ENCODE measurements at places on chromosomes 2 and 18.

- peak; percentile 74 for DNase-seq
These were observed 16.3 kb downstream of the GPR55 start for GRCh38 chr2:230908595-230909191.

DNA sequence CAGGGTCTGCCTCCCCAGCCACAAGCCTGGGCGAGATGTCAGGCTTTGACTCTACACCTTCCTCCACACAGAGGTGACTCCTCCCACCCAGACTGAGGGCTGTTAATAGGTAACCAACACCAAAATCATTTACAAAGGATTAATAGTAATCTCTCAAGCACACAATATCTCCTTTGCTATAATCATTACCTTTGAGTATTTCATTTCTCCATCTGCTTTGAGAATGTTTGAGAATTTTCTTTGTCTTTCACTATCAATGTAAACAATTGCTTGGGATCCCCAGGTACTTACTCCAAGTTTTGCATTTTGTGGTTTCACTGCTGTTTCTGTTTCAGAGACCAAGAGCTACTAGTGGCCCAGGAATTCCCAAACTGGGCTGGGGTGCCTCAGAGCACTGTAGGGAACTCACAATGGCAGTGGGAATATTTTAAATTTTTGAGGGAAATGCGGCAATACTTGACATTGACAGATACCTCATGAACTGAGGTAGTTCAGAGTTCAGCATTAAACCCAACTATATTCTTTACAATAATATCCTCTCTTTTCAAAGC lies 166.4 kb upstream of the MGAT5 start:
- no peak for DNase-seq

- DNase-seq = peak; percentile 72
These were observed 80.4 kb downstream of the LPIN2 start for GRCh38 chr18:2932247-2933181.

- DNase-seq = peak; percentile 74
These were observed 15.9 kb upstream of the TMEM214 start for GRCh38 chr2:27016801-27017325.

DNA sequence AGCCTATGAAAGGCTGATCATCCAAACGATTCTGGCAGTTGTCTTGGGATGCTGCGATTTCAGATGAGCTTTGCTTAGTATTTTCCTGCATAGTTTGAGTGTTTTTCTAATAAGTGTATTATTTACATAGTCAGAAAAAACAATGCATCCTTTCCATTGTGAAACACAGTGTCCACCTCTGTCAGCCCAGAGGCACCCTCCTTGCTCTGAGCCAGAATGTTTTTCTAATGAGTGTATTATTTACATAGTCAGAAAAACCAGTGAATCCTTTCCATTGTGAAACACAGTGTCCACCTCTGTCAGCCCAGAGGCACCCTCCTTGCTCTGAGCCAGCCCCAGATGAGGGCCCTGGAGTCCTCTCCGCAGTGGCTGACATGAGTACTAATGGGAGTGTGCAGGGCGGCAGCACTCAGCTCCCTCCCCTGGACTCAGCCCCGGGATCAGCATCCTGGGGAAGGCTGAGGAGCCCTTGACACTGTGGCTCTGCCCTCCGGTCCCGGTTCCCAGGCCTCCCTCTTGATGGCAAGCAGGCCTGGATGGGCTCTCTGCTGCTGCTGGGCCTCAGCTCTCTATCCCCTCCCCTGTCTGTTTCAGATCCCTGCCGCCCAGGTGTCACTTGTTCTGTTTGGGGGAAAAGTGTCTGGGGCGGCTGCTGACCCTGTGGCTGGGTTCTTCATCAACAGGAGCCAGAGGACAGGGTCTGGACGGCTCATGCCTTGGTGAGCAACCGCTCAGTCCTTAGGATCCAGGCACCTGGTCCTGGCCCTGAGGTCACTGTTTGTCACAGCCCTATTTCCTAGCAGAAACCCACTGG lies 5.9 kb downstream of the MFSD2B start:
- DNase-seq = peak; percentile 64

- DNase-seq = no peak
These were observed 1459.9 kb upstream of the CELF4 start for GRCh38 chr18:39025531-39025930.

DNA sequence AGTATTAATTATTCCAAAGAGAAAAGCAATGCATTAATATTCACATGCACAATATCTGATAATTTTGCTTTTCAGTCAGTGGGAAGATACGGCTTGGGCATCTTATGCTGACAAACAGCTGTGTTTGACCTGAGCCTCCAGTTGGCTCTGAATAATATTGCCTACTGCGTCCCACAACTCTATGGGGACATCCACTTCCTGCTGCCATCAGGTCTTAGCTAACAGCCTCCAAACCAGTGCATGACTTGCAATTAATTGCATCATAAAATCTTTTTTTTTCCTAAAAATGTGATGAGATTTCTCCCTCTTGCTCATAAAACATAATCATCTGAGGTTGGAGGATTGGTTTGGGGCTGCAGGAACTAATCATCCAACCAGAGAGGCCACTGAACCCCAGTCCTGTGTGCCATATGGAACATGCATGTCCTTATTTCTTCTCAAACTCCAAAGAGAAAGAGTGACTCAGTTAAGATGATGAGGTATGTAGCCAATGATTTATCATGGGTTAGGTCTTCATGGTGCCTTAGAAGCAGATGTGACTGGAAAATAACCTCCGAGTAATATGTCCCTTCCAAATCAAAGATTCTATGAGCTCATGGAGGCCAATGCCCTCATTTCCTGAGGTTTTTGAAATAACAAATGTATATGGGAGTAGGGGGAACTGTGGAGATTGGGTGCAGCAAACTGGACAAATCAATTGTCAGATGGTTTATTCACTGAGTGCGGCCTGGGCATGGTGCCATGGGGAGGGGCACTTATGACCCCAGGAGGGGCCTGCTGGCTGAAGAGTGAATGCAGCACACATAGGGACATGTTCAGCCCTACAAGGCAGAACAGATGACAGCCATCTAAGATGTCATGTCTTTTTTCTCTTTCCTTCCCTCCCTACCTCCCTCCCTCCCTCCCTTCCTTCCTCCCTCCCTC lies 39.4 kb downstream of the EDAR start:
- DNase-seq = no peak

DNA sequence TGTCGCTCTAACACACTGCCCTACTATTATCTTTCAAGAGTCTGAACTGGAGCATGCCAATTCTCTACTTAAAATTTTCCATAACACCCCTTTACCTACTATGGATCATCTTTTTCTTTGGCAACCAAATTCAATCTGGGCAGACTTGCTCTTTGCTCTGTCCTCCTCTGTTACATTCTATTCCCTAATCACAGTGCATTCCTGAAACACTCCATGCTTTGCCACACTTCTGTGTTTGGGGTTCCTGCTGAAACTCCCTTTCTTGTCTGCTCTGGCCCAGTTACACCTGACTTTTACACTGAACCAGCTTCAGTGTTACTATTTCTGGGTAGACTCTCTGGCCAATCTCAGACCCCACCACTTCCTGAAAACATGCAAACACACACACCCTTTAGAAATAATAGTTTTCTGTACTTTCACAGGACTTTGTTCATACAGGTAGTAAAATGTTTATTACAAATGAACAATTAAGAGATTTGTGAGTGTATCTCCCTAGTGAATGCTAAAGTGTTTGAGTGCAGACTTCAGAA lies 119.9 kb upstream of the DCC start:
- DNase-seq = no peak

GRCh38 chr2:72619626-72620025 lies 206.2 kb downstream of the EXOC6B start:
- no peak for DNase-seq

DNA sequence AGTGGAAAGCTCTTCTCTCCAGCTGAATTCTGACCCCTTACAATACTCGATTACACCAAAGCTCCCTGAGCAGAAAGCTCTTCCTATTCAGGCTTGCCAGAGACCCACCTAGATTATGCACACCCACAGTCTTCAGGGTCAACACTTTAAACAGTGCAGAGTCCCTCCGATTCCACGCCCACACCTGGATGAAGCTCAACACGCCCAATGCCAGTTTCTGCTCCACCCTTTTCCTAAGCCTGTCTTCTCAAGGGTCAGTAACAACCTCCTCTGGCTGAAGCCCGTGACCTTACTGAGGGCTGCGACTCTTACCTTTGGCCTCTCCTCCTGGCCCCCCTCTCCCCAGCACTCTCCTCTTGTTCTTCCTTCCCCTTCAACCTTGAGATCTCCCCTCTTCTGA lies 492.0 kb upstream of the SALL3 start:
- DNase-seq = no peak

DNA sequence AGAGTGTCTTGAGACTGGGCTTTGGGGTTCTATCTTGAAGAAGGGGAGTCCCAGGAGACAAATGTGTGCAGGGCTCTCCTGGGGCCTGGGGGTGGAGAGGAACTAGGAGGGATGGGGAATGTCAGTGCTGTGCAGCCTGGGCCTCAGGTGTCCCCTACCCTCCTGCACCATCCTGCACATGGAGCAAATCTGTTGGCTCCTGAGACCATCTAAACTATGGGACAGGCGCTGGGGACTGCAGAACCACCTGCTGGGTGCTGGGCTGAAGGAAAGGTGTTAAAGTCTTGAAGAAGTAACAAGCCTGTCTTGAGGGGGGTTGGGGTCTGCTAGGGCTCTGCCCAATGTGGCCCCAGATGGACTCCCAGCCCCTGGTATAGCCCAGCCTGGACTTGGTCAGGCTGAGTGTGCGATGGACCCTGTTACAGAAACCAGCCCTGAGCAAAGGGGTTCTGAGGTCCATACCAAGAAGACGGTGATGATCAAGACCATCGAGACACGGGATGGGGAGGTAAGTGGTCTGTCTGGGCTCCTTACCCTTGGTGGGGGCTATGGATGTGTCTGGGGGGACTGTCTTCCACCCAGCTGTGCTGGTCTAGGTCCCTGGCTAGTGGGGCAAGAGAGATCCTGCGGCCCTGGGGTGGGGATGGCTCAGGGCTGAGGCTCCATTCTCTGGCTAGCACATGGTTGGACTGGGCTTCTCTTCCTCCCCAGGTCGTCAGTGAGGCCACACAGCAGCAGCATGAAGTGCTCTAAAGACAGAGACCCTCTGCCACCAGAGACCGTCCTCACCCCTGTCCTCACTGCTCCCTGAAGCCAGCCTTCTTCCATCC lies 7.3 kb downstream of the DES start:
- no peak for DNase-seq

GRCh38 chr2:193542762-193543161 lies 1348.0 kb upstream of the TMEFF2 start:
- DNase-seq = no peak

- no peak for DNase-seq
These were observed 61.6 kb downstream of the COPS8 start for GRCh38 chr2:237147317-237147716.

DNA sequence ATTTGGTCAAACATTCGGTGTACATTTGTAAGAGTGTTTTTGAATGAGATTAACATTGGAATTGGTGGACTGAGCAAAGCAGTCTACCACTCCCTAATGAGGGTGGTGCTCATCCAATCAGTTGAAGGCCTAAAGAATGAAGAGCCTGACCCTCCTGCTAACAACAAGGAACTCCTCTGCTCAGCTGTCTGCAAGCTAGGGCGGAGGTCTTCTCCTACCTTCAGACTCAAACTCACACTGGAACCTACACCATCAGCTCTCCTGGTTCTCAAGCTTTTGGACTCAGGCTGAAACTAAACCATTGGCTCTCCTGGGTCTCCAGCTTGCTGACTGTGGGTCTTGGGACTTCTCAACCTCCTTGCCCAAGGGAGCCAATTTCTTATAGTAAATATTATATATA lies 55.5 kb upstream of the NPAS2 start:
- no peak for DNase-seq

DNA sequence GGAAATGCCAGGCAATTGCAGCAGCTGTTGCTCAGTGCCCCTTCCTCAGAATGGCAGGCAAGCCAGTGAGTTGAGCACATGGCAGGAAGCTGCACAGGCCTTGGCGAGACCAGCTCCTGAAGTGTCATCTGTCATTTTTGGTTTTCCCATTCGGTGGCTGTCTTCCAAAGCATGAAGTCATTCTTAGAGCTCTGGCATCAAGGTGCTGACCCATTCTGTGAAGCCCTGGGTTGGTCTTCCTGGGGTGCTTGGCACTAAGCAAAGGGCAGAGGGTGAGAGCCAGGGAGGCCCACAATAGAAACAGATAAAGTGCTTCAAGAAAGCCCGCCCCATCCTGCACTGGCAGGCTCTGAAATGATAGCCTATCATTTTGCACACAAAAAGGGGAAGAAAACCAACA lies 150.5 kb downstream of the VAPA start:
- no peak for DNase-seq

DNA sequence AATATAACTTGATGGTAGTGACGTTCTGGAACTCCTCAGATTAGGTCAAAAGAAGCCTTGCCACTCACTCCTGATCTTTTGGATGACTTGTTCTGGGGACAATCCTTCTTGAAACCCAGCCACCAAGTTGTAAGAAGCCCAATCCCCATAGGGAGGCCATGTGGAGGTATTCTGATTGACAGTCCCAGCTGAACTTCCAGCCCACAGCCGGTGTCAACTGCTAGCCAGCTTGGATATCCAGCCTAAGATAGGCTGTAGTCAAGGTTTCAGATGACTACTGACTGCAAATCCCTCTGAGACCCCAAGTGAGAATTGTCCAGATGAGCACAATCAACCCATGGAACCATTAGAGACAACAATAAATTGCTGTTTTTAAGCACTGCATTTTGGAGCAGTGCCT lies 31.4 kb downstream of the EIF2AK2 start:
- no peak for DNase-seq

DNA sequence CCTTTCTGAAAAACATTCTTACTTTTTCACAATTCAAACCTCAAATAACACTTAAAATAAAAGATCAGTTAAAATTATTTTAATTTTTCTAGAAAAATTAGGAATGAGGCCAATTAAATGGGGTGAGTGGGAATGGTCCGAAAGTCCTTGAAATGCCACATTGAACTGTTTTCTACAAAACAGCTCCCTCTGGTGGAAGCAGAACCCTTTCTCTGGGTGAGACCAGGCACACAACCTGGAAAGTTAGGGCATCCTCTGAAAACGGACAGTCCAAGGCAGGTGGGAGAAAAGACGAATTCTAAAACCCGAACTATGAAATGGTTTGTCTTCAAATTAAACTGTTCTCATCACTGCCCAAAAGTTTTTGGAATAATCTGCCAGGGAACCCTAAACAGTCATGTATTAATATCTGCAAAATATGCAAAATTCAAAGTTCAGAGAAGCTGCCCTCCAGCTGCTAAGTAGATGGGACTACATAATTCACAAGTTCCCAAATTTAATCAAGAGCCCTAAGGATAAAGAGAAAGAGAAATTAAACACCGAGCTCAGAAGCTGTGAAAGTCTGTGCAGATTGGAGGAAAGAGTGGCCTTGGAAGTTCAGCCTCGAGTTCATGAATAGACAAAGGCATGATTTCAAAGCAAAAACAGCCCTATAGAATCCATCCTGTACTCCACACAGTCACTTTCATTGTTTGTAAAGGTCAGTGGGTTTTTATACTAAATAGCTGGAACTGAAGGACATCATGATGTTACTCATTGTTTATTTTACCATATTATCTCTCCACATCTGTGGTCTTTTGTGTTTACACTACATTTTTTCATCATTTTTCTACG lies 108.3 kb downstream of the PIEZO2 start:
- DNase-seq = peak; percentile 56

GRCh38 chr2:127681288-127681804 lies 6.0 kb upstream of the LIMS2 start:
- no peak for DNase-seq
